ENCODE measurements at places on chromosomes 2 and 18. TPM values are rescaled to one million over a fixed set of nuclear protein-coding genes. Genes with fewer than 3 reads are reported as not detected.

TXNDC2 gene
- total RNA-seq: not detected

CDK15 gene
- total RNA-seq: 3.1 TPM

SLC11A1 gene
- 50.5 TPM for total RNA-seq

LRATD1 gene
- 0.44 TPM for total RNA-seq

KIAA2012 gene
- not detected for total RNA-seq

GORASP2 gene
- 47.4 TPM for total RNA-seq

DTNA gene
- total RNA-seq: 38.8 TPM

KCTD1 gene
- total RNA-seq: 5.9 TPM

VIT gene
- 48.2 TPM for total RNA-seq

HOXD8 gene
- 16.5 TPM for total RNA-seq

NOSTRIN gene
- total RNA-seq: 24.6 TPM

BCL11A gene
- 0.16 TPM for total RNA-seq

PMAIP1 gene
- total RNA-seq: 2.0 TPM

PLB1 gene
- total RNA-seq: 1.5 TPM

SULT1C3 gene
- total RNA-seq: not detected
